ENCODE measurements at places on chromosomes 3 and 15. TPM values are rescaled to one million over a fixed set of nuclear protein-coding genes. Genes with fewer than 3 reads are reported as not detected.

GRCh38 chr15:40310001-40310959 lies 2.5 kb upstream of the PLCB2 start:
- no peak for DNase-seq

DNA sequence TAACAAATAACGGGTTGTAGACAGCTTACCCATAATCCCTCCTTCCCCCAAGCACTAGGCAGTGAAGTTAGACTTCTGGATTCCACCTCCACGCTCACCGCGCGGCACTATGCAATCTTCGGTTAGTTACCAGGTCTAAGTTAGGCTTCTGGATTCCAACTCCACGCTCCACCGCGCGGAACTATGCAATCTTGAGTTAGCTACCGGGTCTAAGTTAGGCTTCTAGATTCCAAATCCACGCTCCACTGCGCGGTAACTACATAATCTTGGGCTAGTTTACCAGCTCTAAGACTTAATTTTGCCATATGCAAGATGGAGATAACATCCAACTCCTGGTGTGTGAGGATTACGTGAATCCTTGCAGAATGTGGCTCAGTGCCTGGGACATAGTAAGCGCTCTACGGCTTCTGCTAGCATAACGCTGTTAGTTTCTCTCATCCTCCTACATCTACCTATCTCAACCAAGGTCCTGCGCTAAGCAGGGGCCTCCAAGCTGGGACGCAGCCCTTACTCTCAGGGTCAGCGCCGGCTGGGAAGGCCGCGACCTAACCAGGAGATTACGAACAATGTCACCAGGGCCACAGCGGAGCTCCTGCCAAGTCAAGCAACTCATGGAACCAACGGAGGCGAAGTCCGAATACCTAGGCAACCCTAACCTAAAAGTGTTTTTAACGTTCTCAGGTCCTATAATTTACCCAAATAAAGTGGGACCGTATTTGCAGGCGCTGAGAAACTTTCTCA lies 497 bp upstream of the RPLP1 start:
- DNase-seq = no peak

DNA sequence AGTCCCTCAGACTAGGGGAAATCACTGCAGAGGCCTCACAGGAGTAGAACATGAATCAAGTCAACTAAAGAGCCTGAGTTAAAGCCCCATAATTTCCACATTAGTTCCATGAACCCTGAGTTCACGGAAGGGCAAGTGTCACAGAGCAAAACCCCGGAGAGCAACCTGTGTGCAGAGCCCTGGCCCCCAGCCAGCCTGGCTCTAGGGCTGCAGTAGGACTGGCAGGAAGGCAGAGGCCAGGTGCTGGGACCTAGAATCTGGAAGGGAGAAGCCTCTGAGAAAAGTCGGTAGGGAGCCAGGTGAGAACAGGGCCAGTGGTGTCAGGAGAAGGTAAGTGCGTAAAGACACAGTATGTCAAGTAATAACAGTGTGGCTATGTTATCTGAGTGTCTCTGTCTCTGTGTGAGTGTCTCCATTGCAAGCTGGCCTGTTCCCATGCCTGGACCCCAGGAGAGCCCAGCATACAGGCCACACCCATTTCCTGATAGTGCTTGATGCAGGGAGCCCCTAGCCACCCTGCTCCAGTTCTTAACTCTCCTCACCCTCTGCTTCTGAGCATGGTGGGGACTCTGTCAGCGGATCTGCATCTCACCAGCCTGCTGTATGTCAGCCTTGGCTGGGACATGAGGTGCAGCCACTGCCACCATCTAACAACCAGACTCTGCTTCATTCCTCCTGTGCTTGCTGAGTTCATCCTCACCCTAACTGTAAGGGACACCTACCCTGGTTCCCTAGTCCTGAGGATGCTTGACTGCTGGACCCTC lies 11.3 kb upstream of the MANF start:
- DNase-seq = no peak

DNA sequence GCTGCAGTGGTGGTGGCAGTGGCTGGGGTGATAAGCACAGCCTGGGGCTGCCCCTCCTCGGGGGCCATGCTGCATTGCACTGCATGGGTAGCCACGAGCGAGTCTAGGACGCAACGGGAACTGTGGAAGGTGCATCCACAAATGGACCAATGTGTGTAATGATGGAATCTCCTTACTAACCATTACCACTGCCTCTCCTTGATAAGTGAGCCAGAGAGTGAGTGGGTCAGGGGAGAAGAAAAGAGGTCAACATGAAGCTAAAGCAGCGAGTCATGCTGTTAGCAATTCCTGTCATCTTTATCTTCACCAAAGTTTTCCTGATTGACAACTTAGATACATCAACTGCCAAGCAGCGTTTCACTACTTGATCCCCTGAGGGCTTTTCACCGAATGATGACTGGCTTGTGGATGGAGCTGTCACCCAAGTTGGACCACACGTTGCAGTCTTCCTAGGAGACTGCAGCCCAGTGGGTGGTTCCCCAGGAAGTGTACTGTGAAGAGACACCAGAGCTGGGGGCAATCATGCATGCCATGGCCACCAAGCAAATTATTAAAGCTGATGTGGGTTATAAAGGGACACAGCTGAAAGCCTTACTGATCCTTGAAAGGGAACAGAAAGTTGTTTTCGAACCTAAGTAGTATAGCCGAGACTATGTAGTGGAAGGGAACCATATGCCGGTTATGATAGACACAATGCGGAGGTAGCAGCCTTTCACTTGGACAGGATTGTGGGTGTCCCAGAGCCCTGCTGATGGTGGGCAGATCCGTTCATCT lies 20.6 kb downstream of the SAMD7 start:
- no peak for DNase-seq

- DNase-seq = peak; percentile 64
Measured at GRCh38 chr3:43994657-43995546, 246.8 kb upstream of the TOPAZ1 start.

Gene DAZL
- total RNA-seq = not detected

DNA sequence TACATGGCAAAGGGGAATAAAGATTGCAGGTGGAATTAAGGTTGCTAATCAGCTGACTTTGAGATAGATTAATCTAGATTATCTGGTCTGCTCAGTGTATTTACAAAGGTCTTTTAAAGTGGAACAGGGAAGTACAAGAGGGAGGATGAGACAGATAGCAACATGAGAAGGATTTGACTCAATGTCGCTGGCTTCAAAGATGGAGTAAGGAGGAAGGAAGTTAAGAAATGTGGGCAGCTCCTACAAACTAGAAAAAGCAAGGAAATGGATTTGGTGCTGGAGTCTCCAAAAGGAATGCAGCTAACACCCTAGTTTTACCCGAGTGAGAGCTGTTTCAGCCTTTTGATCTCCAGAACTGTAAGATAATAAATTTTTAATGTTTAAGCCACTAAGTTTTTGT lies 180.7 kb upstream of the TTC14 start:
- DNase-seq = no peak

GRCh38 chr3:151556596-151556995 lies 95.7 kb upstream of the IGSF10 start:
- DNase-seq = no peak

DNA sequence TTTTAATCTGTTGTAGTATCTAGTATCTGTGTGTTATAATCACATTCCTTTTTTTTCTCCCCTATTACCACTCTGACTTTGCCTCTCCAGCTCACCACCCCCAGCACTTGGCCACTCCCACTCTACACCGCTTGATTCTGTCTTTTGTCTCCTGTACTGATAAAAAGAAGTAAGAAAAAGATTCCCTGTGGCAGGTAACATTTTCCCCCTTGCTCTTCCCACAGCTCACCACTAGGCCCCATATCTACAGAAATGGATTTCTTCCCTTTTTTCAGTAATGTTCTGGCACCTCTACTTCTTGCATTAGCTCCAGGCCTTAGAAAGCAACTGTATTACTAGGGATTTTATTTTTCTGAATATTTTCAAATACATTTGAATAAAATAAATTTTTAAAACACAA lies 25.6 kb downstream of the KCNH8 start:
- DNase-seq = no peak

DNA sequence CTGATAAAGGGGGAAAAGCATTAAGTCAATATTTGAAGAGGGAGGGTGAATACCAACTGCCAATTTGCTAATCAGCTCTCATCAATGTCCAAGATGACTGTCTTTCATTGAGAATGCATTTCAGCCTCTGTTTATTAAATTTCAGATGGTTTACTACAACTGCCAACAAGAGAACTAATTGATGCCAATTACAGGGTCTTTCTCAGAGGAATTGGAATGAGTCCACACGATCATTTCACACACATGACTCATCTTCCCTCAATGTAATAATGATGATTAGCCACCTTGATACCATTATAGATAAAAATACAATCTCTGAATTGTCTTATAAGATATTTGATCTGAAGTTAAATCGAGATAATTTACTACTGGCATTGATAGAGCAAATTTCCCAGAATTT lies 1274.4 kb downstream of the ROBO2 start:
- DNase-seq = no peak

DNA sequence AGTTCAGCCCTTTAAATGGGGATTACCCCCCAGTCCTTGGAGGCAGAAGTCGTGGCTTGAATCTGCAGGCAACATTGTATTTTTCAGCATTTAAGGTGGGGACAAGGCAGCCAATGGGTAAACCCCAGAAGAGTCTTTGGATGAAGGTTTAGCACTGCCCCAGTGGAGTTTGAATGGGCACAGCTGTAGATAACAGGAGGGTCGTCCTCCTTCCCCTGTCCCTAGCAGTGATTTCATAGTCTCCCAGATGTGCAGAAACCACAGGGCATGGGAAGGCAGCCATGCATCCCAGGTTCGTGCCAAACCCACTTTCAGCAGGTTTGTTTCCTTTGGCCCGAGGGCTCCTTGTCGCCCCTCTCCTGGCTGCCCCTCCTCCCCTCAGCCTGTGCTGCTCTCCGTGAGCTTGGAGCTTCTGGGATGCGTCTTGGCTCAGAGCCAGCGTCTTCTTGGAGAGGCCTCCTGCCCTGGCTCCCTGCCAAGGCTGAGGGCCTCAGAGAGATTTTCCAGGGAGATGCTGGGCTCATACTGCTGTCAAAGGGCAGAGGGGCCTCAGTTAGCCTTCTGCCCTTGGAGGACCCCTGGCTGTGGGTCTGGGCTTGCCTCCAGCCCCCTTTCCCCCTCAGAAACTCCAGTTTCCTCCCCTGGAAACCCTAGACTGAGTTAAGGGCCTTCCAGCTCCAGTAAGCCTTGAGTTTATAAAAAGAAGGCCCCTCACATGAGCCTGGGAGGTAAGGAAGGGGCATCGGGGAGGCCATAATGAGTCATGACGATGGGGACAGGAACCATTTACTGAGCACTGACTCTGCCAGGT lies 48.9 kb upstream of the POLG start:
- DNase-seq = no peak

- no peak for DNase-seq
Measured at GRCh38 chr15:51770902-51771301, 19.5 kb downstream of the TMOD2 start.

Gene NEDD4
- total RNA-seq = 6.5 TPM

DNA sequence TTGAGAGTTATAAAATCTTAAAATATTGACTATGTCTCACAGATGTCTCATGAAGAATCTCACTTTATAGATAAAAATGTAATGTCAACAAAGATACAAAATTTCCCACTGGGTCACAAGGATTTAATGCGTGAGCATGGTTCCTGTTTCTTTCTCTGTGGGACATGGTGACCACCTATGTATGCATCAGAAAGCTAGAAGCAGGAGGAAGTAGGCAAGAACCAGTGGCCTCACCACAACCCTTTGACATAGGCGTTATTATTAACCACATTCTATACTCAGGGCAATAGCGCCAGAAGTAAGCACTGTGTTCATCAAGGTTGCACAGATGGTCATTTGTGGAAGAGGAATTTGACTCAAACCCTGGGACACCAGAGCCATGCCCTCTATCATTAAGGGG lies 11.7 kb upstream of the ADAMTS17 start:
- DNase-seq = no peak

- DNase-seq = no peak
Measured at GRCh38 chr3:36575241-36575640, 189.1 kb downstream of the DCLK3 start.

DNA sequence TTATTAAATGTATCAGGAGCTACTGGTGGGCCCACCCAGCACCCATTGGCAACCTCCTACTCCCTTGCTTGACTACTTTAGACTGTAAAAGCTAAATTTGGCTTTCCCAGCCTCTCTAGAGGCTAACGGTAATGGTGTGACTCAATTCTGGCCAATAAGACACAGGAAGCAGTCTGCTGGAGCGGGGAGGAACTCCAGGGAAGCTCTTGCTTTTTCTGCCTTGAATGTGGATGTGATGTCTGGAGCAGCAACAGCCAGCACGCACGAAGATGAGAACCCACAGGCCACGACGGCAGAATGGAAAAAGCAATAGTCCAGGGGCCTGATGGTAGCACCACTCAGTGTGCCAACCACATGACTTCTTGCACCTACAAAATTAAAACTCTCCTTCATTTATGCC lies 39.9 kb downstream of the RAB6B start:
- no peak for DNase-seq

Gene IGSF10
- 0.61 TPM for total RNA-seq

GRCh38 chr3:182241766-182242488 lies 530.2 kb downstream of the SOX2 start:
- DNase-seq = no peak

DNA sequence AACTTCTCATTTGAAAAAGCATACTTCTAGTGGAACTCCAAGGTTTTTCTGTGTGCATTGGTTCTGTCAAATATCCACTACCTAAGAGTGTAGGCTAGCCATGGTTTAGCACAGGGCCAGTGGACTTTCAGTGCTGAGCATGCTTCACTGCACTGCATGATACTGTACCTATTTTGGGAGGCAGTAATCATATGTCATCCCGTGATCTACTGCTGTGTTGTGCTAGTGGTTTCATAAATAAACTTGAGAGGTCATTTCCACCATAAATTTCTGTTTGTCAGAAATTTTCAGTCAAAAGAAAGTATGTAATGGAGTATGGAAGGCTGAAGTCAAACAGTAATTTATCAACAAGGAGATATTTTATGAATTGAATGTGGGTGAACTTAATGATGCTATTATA lies 203.6 kb downstream of the ROBO1 start:
- DNase-seq = no peak

- no peak for DNase-seq
Measured at GRCh38 chr3:71045917-71046282, 537.6 kb downstream of the FOXP1 start.

- DNase-seq = peak; percentile 46
Measured at GRCh38 chr15:73052653-73053397, 562 bp downstream of the NEO1 start.

Gene BMF
- 6.0 TPM for total RNA-seq

Gene HIGD2B
- total RNA-seq = not detected

- DNase-seq = no peak
Measured at GRCh38 chr3:171086914-171087313, 60.4 kb upstream of the SLC2A2 start.

Measured in pancreas (tissue), 10 donors.